ENCODE measurements at places on chromosomes 16 and 17. TPM values are rescaled to one million over a fixed set of nuclear protein-coding genes. Genes with fewer than 3 reads are reported as not detected.

GRCh38 chr17:41184480-41184961, at the start of gene KRTAP4-1:
KRTAP4-1 (minus strand) TSS chr17:41184911; CDS start chr17:41184854, 57 bp downstream.
- DNase-seq, result no peak

DNA sequence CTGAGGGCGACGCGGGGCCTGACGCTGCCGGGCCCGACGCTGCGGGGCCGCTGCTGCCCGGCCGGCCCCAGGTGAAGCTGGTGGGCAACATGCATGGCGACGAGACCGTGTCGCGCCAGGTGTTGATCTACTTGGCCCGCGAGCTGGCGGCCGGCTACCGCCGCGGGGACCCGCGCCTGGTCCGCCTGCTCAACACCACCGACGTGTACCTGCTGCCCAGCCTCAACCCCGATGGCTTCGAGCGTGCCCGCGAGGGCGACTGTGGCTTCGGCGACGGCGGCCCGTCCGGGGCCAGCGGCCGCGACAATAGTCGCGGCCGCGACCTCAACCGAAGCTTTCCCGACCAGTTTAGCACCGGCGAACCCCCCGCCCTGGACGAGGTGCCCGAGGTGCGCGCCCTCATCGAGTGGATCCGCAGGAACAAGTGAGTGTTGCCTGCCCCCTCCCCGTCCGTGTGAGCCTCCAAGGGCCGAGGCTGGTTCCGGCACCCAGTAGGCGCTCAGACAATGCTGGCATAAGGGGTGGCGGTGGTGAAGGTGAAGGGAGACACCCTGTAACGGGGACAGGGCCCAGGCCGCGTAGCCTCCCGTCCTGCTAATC, 676 bp downstream of the CPD start:
- peak; percentile 55 for DNase-seq

- peak; percentile 28 for DNase-seq
Measured at GRCh38 chr17:44829523-44830358, at the start of gene GJC1. GJC1 (minus strand) TSS chr17:44830287; CDS start chr17:44805817, 24,470 bp downstream.

DNA sequence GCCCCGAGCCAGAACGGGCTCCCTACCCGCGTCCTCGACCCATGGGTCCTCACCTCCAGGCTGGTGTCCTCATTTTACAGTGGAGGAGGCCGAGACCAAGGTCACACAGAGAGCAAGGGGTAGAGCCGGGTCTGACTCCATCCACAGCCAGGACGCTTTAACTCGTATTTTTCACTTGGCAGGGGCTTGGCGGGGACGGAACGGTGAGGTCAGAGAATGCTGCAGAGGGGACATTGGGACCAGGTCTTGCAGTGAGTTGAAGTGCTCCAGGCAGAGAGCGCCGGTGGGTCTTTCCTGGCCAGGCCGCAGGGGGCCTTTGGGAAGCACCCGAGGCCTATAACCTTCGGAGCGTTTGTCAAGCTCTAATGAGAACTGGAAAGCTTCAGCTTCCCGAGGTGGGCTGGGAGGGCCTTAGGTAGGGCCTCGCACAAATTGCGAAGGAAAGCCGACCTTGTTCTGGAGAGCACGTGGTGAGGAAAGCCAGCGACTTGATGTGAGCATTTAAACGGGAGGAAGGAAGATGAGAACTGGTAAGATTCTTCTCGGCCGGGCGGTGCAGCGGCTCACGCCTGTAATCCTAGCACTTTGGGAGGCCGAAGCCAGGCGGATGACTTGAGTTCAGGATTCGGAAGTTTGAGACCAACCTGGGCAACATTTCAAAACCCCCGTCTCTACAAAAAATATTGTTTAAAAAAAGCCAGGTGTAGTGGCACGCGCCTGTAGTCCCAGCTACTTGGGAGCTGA, 908 bp upstream of the CLUH start:
- DNase-seq, result no peak

DNA sequence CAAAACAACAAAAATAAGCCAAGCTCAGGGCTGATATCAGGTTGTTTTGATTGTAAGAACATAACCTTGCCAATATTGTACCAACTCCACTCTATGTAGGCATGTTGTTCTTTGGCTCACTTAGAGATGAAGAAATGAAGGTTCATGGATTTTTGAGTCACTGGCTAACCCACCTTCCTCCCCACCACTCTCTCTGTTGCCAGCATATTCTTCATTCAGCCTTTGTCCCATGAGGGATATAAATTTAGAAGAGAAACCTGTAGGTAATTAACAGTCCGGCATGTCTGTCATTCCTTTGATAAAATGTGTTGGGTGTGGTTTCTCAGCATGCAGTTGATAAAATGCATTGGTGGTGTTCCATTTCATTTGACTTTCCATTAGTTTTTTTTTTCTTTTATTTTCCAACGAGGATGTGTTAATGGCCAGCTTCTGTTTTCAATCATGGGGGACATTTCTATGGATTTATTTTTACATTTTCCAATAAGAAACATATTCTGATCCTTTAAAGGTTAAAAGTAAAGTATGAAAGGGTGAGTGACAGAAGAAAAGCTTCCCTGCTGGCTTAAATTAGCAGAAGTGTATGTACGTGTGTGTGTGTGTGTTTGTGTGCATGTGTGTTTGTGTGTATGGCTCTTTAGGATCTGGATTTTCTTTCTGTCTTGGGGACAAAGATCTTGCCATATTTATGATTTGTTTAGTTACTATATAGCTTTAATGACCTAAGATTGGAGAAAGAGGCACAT, 166.2 kb upstream of the KCNJ16 start:
- no peak for DNase-seq

DNA sequence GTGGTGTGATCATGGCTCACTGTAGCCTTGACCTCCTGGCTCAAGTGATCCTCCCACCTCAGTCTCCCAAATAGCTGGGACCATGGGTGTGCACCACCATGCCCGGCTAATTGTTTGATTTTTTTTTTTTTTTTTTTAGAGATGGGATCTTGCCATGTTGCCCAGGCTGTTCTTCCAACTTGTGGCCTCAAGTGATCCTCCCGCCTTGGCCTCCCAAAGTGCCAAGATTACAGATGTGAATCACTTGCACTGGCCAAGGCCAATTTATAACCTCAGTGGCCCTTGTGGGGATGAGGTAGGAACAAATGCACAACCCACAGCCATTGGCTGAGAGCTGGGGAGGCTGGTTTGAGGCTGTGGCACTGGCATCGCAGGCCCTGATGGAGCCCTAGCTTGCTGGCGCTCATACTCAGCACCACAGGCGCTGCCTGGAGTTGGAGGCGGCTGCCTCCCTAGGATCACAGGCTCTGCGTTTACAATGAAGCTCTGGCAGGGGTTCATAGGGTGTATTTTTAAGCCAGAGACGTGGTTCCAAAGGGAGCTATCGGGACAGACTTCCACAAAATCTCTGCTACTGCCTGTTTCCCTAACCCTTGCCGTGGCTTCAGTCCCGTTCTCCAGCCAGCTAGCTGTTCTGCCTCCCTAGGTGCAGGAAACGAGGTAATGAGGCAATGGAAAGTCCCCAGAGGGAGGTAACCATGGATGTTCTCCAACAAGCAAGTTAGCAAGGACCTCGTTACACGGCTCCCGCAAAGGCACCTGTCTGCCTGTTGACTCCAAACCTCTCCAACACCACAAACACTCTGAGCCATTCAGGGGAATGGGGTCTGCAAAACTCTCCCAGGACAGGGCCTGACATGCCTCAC, 2.9 kb downstream of the ABCA3 start:
- DNase-seq, result no peak

- no peak for DNase-seq
Measured at GRCh38 chr16:65422934-65423333, 301.1 kb upstream of the CDH11 start.

DNA sequence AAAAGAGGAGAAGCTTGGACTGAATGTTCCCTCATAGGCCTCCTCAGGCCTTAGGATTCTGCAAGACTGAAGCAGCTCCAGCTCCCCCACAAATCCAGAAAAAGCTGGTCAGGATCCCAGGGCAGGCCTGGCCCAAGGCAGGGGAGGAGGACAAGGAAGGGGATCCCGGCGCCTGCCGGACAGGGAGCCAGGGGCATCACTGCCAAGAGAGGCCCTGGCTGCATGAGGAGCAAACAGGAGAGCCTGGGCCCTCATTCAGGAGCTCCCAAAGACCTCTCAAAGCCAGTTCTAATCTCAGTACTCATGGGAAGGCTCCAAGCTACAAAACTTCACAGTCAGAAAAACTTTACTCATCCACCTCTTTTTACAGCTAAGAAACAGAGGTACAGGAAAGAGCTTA, 67.3 kb downstream of the ZNF423 start:
- no peak for DNase-seq

GRCh38 chr17:40416671-40417070, 1.0 kb downstream of the TOP2A start:
- no peak for DNase-seq

GRCh38 chr17:66953630-66954020, 10.9 kb upstream of the CACNG4 start:
- DNase-seq, result no peak

GRCh38 chr17:27633312-27634025, 2.5 kb downstream of the LGALS9 start:
- no peak for DNase-seq

DNA sequence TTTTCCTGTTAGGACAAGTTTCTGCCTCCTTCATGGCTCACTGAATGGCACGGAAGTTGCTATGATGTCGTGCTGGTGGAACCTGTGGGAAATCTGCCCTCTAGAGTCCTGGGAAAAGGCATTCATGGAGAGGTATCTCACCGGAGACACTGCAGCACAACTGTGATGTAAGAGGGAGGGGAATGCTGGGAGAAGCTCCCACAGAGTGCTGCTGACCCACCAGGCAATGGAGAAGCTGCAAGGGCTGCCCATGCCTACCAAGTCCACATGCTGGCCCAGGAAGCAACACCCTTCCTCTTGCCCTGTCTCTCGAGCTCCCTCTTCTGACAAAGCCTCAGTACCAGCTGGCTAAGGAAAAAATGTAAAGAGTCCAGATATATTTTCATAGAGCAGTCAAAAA, 45.2 kb upstream of the SLC5A11 start:
- no peak for DNase-seq

DNA sequence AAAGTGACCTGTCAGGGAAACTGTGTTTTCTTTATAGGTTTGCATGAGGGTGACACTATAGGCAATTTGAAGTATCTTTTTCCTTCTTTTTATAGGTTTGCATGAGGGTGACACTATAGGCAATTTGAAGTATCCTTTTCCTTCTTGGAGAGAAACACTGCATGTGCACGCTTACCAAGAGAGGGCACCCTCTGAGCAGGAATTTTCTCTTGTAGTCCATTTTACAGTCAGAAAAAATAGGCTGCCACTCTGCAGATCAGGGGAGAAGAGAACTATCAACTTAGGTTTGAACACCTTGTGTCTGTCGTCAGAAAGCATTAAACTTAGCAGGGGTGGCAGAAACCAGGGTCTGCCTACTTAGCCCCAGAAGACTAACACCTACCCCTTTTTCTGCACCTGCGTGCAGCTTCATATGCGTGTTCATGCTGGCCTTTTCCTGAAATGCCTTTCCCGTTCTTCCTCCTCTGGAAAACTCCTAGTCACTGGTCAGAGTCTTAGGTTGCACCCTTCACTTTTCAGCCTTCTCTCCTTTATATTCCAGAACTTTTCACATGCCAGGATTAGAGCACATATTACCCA, 16.4 kb upstream of the SMIM36 start:
- peak; percentile 13 for DNase-seq

GRCh38 chr17:2455956-2456355, 55.1 kb upstream of the MNT start:
- DNase-seq, result no peak

- no peak for DNase-seq
Measured at GRCh38 chr17:57928928-57929327, 26.3 kb downstream of the CUEDC1 start.

- peak; percentile 66 for DNase-seq
Measured at GRCh38 chr17:80758481-80759376, 214.1 kb downstream of the RPTOR start.

DNA sequence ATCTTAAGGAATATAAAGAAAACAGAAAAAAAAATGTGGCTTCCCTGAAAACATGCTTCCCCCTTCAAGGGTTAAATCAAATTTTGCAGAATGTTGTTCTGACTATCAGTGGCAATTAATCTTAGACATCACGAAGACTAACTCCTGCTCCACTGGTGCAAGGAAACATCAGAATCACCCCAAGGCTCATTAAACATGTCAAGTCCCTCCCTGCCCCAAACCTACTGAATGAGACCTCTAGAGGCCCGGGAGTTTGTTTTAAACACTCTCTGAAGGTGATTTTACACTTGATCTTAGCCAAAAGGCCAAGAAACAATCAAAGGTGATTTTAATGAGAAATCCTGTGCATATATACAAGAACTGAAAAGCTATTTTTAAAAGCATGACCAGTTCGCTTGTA, 18.3 kb downstream of the PSME3IP1 start:
- no peak for DNase-seq

DNA sequence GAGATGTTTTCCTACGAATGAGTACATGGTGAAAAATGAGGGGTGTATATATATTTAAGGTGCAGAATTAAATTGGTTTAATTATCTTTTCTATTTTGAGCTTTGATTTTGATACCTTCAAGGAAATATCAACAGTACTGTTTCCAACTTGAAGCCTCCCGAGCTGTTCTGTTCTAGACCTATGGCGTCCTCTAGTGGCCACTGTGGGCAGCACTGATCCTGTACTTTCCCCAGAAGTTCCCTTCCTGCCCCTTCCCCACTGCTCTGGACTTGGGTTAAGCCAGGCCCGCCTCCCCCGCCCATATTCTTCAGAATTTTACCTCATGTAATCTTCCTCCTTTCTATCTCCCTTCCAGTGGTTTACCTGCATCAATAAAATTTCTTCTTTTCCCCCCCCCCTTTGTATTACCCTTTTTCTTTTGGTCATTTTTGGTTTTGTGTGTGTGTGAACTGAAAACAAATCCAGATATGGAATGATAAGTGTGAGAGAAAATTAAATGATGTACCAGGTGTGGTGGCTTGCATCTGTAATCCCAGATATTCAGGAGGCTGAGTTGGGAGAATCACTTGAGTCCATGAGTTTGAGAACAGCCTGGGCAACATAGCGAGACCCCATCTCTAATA, 1643.5 kb downstream of the TP53TG3F start:
- peak; percentile 16 for DNase-seq

DNA sequence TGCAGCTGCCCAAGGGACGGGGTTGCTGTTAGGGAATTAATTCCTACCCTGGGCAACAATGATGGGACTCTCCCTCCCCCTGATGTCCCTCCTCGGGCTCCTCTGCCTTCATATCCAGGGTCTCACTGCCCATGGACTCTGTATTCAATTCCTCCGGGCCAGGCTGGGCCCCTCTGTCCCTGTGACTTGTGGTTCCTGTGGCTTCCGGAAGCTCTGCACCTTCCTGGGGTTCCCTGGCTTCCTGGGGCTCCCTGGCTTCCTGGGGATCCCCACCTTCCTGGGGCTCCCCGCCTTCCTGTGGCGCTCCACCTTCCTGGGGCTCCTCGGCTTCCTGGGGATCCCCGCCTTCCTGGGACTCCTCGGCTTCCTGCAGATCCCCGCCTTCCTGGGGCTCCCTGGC, 35.2 kb downstream of the SRL start:
- no peak for DNase-seq

- no peak for DNase-seq
Measured at GRCh38 chr17:58969612-58970011, 137.1 kb downstream of the TRIM37 start.

GRCh38 chr16:57797216-57797525, 5.1 kb downstream of the KIFC3 start:
- DNase-seq, result no peak

P3H4 gene
- total RNA-seq, result 3.2 TPM

DCXR gene
- total RNA-seq, result 101 TPM

RNF43 gene
- 0.34 TPM for total RNA-seq

PYDC1 gene
- total RNA-seq, result not detected

CAVIN1 gene
- total RNA-seq, result 2.0 TPM

KRT32 gene
- not detected for total RNA-seq

TOP3A gene
- 61.8 TPM for total RNA-seq

SOX15 gene
- not detected for total RNA-seq

ZNF747 gene
- 6.7 TPM for total RNA-seq

Data from activated CD8-positive, alpha-beta T cell treated with anti-CD3 and anti-CD28 coated beads for 36 hours (primary cell).